ENCODE measurements at places on chromosomes 7 and 10.

GRCh38 chr10:102286216-102286615 is 40.9 kb downstream of the GBF1 start:
- H3K4me1 ChIP-seq = peaks cover 54% of the 10 kb centered on the region
- H3K4me3 ChIP-seq = no peak overlapping the region
- peak overlapping the region; percentile 47 for H3K27ac ChIP-seq
- no peak for DNase-seq

GRCh38 chr7:88281749-88282148 is 24.9 kb downstream of the STEAP4 start:
- no peak for DNase-seq
- no peaks in the 10 kb centered on the region for H3K4me1 ChIP-seq
- no peak overlapping the region for H3K4me3 ChIP-seq
- no peaks in the 10 kb centered on the region for H3K36me3 ChIP-seq

GRCh38 chr7:150685219-150686029 is at the start of gene GIMAP2:
TSS of gene GIMAP2 (plus strand) at chr7:150685706. CDS start at chr7:150687060, 1,354 bp downstream.
- H3K4me1 ChIP-seq = peaks cover 65% of the 10 kb centered on the region
- peaks cover 65% of the 10 kb centered on the region for H3K36me3 ChIP-seq
- peak within 1 kb of the TSS; percentile 99 for H3K27ac ChIP-seq

DNA sequence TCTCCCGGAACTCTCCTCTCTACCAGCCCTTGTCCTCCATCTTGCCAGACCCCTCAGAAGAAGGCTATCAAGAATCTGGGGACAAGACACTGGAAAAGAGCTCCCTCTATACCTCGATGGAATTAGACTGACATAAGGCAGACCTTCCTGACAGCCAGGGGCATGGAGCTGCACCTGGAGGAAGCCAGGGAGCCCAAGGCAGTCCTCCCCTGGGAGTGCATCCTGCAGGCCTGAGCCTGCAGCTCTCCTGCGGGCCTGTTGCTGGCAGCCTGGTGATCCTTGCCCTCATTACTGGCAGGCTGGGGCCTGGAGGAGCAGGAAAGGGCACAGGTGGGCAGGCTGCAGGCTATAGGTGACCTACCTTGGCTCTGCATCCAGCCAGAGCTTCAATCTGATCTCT is 323.4 kb downstream of the GRID1 start:
- H3K27me3 ChIP-seq = peaks cover 11% of the 10 kb centered on the region
- H3K4me3 ChIP-seq = no peak overlapping the region
- no peaks in the 10 kb centered on the region for H3K36me3 ChIP-seq
- H3K4me1 ChIP-seq = peaks cover 11% of the 10 kb centered on the region
- H3K27ac ChIP-seq = no peak overlapping the region
- no peak for DNase-seq

GRCh38 chr10:934746-935406 is 3.4 kb upstream of the LARP4B start:
- no peaks in the 10 kb centered on the region for H3K27me3 ChIP-seq
- peaks cover 22% of the 10 kb centered on the region for H3K4me1 ChIP-seq
- H3K36me3 ChIP-seq = peaks cover 9% of the 10 kb centered on the region

GRCh38 chr10:109215291-109216075 is 707.8 kb downstream of the XPNPEP1 start:
- DNase-seq = no peak
- H3K4me1 ChIP-seq = no peaks in the 10 kb centered on the region
- no peak overlapping the region for H3K27ac ChIP-seq
- no peaks in the 10 kb centered on the region for H3K36me3 ChIP-seq
- no peak overlapping the region for H3K4me3 ChIP-seq

- no peak overlapping the region for H3K4me3 ChIP-seq
- H3K27ac ChIP-seq = no peak overlapping the region
- DNase-seq = no peak
- H3K4me1 ChIP-seq = no peaks in the 10 kb centered on the region
Observed at GRCh38 chr10:49619613-49620012, 5.8 kb downstream of the CHAT start.

DNA sequence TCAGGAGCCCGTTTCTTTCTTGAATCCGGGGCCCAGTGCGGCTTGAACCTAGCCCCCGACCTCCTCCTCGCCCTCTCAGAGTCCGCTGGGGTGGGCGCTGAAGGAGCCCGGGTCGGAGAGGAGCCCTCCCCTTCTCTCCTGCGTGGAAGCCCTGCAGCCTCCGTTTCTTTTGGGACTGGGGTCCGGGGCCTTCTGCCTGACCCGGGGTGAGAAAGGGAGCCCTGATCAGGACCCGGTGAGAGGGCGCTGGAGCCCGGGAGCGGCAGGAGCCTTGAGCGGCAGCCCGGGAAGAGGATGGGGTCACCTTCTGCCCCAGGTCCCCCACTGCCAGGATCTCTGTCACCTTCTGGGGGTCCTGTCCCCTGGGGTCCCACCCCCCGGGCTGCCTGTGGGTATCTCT is 162.3 kb downstream of the ZNF33B start:
- H3K27ac ChIP-seq = no peak overlapping the region
- no peaks in the 10 kb centered on the region for H3K4me1 ChIP-seq
- H3K4me3 ChIP-seq = no peak overlapping the region

GRCh38 chr10:119198438-119198837 is 8.9 kb upstream of the GRK5 start:
- peaks cover 34% of the 10 kb centered on the region for H3K4me1 ChIP-seq
- H3K27me3 ChIP-seq = no peaks in the 10 kb centered on the region
- peak; percentile 77 for DNase-seq
- H3K4me3 ChIP-seq = no peak overlapping the region
- peak overlapping the region; percentile 21 for H3K27ac ChIP-seq
- no peaks in the 10 kb centered on the region for H3K36me3 ChIP-seq

GRCh38 chr10:92164036-92164696 is 126.7 kb downstream of the CPEB3 start:
- no peaks in the 10 kb centered on the region for H3K4me1 ChIP-seq
- no peaks in the 10 kb centered on the region for H3K27me3 ChIP-seq
- H3K27ac ChIP-seq = no peak overlapping the region
- H3K4me3 ChIP-seq = no peak overlapping the region
- no peak for DNase-seq

GRCh38 chr10:114729103-114729659 is 71.1 kb upstream of the ABLIM1 start:
- DNase-seq = no peak
- H3K4me1 ChIP-seq = no peaks in the 10 kb centered on the region
- H3K27me3 ChIP-seq = peaks cover 10% of the 10 kb centered on the region
- no peaks in the 10 kb centered on the region for H3K36me3 ChIP-seq

DNA sequence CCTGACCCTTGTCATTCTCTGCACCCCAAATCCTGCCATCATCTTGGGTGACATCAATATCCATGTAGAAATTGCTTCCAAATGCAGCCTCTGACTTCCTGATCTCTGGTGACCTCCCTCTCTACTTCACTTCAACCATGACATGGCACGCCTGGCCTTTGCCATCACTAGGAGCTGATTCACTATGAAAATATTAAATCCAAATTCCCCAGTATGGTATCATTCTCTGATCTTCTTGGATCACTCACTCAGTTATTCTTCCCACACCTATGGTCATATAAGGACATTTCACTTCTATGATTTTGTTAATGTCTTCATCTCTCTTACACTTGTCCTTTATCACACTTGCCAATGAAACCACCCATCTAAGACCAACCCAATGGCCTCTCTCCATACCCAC is 73.7 kb upstream of the ODAD2 start:
- DNase-seq = no peak
- no peaks in the 10 kb centered on the region for H3K36me3 ChIP-seq
- no peak overlapping the region for H3K4me3 ChIP-seq

GRCh38 chr7:39667341-39667923 is 44.1 kb downstream of the RALA start:
- peaks cover 6% of the 10 kb centered on the region for H3K4me1 ChIP-seq
- DNase-seq = no peak
- H3K4me3 ChIP-seq = no peak overlapping the region
- no peak overlapping the region for H3K27ac ChIP-seq
- no peaks in the 10 kb centered on the region for H3K27me3 ChIP-seq
- peaks cover 23% of the 10 kb centered on the region for H3K36me3 ChIP-seq

DNA sequence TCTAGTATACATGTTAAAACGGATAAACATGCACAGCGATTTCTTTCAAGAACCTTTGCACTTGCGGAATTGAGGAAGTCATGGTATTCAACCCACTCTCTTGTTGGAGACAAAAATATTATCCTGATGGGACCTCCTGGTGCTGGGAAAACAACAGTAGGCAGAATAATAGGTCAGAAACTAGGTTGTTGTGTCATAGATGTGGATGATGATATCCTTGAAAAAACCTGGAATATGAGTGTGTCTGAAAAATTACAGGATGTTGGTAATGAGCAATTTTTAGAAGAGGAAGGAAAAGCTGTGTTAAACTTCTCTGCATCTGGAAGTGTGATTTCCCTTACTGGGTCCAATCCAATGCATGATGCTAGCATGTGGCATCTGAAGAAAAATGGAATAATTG is 6.9 kb downstream of the THNSL1 start:
- no peak overlapping the region for H3K27ac ChIP-seq
- no peaks in the 10 kb centered on the region for H3K27me3 ChIP-seq
- H3K36me3 ChIP-seq = no peaks in the 10 kb centered on the region
- H3K4me3 ChIP-seq = no peak overlapping the region
- DNase-seq = no peak
- H3K4me1 ChIP-seq = no peaks in the 10 kb centered on the region

- DNase-seq = no peak
- H3K27ac ChIP-seq = no peak overlapping the region
- H3K27me3 ChIP-seq = no peaks in the 10 kb centered on the region
- no peaks in the 10 kb centered on the region for H3K36me3 ChIP-seq
Observed at GRCh38 chr7:133746847-133747246, 380.3 kb upstream of the LRGUK start.

DNA sequence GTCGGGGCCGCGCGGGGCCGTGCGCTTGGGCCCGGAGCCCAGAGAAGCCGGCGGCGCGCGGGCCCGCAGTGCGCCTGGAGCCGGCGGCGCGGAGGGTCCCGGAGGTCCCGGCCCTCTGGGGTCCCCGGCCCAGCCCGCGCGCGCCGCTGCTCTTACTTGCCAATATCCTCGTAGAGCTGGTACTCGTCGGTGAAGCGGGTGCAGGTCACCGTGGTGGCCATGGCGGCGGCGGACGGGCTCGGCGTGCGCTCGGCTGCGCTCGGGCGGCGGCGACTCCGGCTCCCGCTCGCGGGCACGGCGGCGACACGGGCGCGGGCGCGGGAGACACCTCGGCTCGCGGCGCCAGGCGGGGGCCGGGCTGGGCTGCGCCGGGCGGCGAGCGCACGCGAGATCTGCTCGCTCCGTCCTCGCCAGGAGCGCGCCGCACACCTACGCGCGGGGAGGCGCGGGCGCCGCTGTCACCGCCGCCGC is at the start of gene CAMK2B:
CAMK2B (minus strand) TSS at position 394 of the 471 bp plus-strand sequence; CDS start at position 221, 173 bp downstream.
- H3K36me3 ChIP-seq = peaks cover 2% of the 10 kb centered on the region
- peaks cover 3% of the 10 kb centered on the region for H3K4me1 ChIP-seq
- no peak within 1 kb of the TSS for H3K27ac ChIP-seq
- H3K4me3 ChIP-seq = peak within 1 kb of the TSS; percentile 81
- H3K27me3 ChIP-seq = peaks cover 38% of the 10 kb centered on the region
- DNase-seq = peak; percentile 58

DNA sequence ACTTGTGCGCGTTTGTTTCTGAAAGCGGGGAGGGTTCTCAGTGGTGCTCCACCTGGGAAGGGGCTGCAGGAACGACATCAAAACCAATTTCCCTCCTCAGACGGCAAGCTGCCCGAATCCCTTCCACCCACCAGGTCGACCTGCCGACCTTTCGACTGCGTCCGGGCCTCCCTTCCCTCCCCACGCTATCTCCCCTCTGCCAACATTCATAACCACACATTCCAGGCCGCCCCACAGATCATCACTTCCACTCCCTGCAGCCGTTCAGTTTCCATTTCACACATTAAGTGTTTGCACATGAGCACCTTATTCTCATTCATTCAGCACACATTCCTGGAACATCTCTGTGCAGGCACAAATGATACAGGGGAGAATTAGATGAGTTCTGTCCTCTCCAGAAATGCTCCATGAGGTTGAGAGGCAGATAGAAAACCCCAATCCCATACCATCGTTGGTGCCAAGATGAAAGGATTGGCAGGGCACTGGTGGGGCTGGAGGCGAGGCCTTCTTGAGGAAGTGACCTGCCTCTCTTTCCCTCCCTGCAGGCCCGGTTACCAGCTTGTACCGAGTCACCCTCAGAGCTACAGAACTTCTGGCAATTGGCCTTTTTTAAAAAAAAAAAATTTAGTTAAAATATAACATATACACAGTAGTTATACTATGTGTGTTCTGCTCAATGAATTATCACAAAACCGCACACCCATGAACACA is 70.0 kb downstream of the MINDY4 start:
- no peaks in the 10 kb centered on the region for H3K27me3 ChIP-seq
- H3K4me1 ChIP-seq = no peaks in the 10 kb centered on the region
- H3K27ac ChIP-seq = no peak overlapping the region
- no peak for DNase-seq

GRCh38 chr7:13259930-13260329 is 572.5 kb downstream of the ARL4A start:
- no peak overlapping the region for H3K4me3 ChIP-seq
- H3K27ac ChIP-seq = no peak overlapping the region

DNA sequence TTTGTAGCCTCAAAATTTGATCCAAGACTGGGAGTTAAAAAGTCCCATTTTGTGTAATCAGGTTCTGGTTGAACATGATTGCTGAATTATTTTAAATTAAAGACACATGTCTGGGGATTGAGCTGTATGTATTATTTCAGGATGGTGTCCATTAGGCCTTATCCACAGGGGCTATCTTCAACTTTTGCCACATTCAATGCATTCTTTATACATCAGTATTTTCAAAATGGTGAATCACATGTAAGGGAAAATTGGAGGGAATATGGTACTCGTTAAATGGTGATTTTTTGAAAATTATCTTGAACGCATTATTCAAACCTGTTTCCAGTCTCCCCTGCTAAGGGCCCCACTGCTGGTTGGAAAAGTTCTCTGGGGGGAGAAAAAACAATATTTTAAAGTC is 367.7 kb upstream of the NPVF start:
- DNase-seq = no peak
- no peak overlapping the region for H3K4me3 ChIP-seq
- peaks cover 11% of the 10 kb centered on the region for H3K27me3 ChIP-seq
- H3K27ac ChIP-seq = no peak overlapping the region
- peaks cover 3% of the 10 kb centered on the region for H3K4me1 ChIP-seq
- no peaks in the 10 kb centered on the region for H3K36me3 ChIP-seq

DNA sequence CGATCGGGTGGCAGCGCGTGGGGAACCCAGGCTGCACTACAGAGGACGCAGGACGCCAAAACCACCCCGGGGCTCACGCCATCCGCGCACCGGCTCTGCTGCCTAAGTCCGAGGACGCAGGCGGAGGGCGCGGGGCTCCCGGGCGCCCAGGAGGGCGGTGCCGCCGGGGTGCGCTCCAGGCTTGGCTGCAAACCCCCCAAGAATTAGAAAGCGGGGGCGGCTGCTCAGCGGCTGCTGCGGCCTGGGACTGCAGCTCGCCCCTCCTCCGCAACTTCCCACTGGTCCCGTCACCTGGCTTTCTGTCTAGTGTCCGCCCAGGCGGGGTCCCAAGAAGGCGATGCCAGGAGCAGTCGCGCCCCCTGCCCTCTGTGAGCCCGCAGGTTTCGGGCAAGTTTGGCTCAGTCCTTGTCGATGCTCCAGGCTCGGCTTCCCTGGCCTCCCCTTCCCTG is 1.7 kb upstream of the POU6F2 start:
- no peaks in the 10 kb centered on the region for H3K36me3 ChIP-seq
- H3K27me3 ChIP-seq = peaks cover 38% of the 10 kb centered on the region
- no peak overlapping the region for H3K4me3 ChIP-seq
- DNase-seq = no peak

GRCh38 chr7:130913639-130914553 is 179.9 kb upstream of the KLF14 start:
- H3K4me3 ChIP-seq = peak overlapping the region; percentile 77
- DNase-seq = no peak
- H3K27me3 ChIP-seq = no peaks in the 10 kb centered on the region
- peak overlapping the region; percentile 91 for H3K27ac ChIP-seq
- peaks cover 85% of the 10 kb centered on the region for H3K4me1 ChIP-seq
